Ammon's horn (tissue), 1 donor: ENCODE measurements at places on chromosomes 1 and 21.

DNA sequence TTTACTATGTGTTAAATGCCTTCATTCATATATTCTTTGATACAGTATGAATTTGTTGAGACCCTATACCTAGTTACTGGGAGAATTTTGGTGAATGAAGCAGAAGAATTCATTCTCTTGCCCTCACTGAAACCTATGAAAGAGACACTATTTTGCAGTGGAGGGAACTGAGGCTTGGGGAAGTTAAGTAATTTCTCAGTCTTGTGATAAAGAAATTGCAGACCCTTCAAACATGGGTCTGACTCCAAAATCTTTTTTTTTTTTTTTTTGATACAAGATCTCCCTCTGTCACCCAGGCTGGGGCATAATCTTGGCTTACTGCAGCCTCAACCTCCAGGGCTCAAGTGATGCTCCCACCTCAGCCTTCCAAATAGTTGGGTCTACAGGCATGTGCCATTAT, 132.1 kb downstream of the DNM3 start:
- DNase-seq = no peak

GRCh38 chr1:96771847-96772246, 50.3 kb downstream of the PTBP2 start:
- DNase-seq = no peak

- DNase-seq = no peak
These were observed 14.2 kb downstream of the SMIM12 start for GRCh38 chr1:34845131-34845901.

- no peak for DNase-seq
These were observed 18.9 kb downstream of the ITLN2 start for GRCh38 chr1:160935527-160936258.

DNA sequence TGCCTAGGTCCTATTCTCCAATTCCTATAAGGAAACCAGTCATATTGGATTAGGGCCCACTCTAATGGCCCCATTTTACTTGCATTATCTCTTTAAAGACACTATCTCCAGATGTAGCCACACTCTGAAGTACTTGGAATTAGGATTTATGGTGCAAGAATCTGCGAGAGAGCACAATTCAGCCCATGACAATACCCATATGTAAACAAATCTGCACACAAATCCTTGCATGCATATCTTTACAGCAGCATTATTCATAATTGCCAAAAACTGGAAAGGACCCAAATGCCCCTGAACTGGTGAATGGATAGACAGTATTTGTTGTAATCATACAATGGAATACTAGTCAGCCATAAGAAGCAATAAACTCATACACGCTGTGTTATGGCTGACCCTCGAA, 229.8 kb upstream of the ADAMTS5 start:
- no peak for DNase-seq

- no peak for DNase-seq
These were observed 214.8 kb downstream of the RERE start for GRCh38 chr1:8602471-8603219.

GRCh38 chr1:84773195-84773594, 82.9 kb upstream of the SSX2IP start:
- no peak for DNase-seq

DNA sequence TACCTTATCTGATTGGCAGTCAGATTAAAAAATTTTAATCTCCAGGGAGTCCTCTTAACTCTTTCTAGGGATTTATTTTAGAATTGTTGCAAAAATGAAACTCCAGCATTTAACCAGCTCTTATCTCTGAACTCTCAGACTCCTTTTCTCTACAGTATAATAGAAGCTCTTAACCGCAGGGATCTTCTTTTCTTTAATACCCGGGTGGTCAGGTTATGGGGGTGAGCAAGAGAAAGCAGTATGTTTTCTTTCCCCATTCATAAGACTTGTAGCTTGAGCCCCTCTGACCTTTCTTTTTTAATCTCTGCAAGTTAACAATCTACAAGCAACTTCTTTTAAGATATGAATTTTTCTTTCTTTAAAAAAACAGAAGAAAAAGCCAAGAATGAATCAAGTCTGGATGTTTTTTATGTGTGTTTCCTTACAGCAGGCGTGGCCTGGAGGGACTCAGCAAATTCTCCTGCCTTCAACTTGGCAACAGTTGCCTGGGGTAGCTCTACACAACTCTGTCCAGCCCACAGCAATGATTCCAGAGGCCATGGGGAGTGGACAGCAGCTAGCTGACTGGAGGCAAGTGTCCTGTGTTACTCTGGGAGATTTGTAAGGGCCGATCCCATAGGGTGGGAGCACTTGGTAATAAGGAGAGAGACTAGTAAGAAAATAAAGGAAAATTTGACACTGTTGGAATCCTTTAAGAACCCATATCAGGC, 13.4 kb upstream of the OLFML3 start:
- no peak for DNase-seq

DNA sequence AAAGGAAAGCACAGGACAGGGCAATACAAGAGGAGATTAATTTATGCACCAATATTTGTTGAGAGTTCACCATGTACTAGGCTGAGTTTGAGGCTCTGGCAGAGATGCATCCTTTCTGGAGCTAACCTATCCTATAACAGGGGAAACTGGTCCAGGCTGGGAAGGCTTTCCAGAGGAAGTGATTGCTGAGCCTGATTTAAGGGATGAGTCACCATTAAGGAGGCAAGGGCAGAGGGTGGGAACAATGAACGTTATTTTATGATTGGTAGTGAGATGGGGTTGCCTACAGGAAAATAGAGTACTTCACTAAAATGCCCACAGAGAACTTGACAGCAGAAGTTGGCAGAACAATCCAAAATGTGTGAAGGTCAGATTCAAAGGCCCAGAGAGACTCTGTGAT, 141.4 kb downstream of the PLPP3 start:
- DNase-seq = no peak

DNA sequence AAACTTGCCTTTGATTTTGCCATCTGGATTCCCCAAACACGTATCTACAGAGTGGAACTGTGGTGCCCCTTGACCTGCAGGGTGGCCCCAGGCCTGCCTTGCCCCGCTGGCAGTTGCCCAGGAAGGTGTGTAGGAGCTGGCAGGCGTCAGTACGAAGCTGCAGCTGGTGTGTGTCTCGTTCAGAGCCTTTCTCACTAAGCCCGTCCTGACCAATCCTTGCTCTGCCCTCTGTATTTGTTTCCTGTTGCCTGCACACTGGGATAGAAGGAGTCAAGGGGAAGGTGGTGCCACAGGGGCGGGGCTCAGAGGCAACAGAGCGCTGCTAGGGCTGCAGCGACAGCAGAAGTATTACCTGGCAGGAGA, 5.2 kb upstream of the VSIG8 start:
- no peak for DNase-seq

DNA sequence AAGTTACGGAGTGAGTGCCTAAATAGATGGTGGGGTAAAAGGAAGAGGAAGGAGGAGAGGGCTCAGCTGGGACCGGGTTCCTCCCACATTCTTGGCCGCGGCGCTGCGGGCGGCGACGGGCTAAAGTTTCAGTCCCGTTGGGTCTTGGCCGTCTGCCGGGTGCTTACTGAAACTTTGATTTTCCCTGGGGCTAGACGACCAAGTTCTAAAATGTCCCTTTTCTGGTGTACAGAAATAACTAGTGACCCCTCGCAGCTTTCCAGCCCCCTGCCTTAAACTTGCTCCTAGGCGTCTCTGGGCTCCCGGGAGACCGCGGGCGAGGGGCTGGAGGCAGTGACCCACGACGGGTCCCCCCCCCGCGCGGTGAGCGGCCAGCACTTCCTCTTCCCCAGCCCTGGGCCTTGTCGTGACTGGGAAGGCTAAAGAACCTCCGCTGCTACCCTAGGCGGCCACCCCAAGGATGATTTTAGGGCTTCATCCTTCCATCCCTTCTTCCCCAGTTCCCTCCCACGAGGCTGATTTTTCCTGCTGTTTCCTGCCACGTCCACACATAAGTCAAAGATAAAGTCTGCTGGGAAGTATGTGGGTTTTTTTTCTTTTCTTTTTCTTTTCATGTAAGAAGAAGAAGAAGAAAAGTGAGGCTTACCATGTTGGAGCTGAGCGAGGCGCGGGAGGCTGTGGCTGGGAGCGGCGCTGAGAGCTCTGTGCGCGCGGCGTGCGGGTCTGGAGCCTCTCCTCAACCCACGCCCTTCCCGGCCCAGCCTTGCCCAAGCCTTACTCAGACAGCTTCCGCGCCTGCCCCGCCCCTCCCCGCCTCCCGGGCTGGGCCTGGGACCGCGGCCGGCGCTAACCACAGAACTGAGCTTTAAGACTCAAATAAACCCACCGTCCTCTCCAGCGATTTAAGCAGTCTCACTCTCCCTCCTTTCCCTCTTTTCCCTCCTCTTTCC, at the start of gene S100A11:
Gene S100A11, minus strand, starts transcription at position 738 of the 950 bp plus-strand sequence. Its CDS starts 89 bp downstream, at position 649.
- DNase-seq = peak; percentile 67

DNA sequence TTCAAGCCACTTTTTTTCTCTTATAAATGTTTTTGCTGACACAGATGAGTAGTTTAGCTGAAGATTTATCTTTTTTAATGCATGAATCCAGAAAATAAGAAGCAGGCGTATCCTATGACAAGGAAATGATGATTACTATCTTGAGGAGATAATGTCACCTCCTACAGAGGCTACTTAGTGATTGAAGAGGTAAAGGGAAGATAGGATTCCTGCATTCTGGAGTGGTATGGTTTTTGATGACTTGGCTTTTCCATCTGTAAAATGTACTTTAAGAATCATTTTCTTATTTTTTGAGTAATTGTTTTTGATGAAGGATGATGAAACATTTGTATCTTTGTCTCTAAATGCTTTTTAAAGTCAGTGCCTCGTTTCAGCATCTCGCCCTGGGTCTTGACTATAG, 122.9 kb downstream of the SPATA46 start:
- no peak for DNase-seq

DNA sequence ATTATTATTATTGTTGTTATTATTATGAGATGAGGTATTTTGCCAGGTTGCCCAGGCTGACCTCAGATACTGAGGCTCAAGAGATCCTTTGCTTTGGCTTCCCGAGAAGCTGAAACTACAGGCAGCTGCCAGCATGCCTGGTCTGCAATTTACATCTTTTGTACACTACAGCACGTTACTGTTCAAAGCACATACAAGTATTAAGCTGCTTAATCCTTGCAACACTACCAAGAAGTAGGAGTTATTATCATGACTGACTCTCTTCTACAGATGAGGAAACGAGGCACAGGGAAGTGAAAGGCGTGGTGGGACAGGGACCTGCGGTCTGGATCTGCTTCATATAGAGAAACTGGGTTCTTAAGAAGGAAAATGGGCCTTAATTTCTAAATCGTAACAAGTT, 11.6 kb downstream of the ERG start:
- no peak for DNase-seq

- DNase-seq = no peak
These were observed 58.8 kb upstream of the PTGFR start for GRCh38 chr1:78432016-78432415.

DNA sequence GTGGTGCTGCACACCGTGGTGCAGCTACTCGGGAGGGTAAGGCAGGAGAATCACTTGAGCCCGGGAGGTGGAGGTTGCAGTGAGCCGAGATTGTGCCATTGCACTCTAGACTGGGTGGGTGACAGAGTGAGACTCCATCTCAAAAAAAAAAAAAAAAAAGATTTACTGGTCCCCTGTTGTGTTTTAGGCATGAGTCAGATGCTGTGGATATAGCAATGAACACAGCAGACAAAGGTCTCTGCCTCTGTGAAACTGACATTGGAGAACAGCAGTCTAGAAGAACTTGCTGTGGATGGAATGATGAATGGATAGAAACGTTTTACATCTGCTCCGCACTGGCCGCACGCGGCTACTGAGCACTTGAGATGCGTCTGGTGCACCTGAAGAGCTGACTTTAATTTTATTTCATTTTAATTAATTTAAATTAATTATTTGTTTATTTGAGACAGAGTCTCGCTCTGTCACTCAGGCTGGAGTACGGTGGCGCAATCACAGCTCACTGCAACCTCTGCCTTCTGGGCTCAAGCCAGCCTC, 24.5 kb upstream of the EPHA2 start:
- DNase-seq = no peak

GRCh38 chr1:68231627-68232288, 565 bp downstream of the WLS start:
- peak; percentile 40 for DNase-seq

DNA sequence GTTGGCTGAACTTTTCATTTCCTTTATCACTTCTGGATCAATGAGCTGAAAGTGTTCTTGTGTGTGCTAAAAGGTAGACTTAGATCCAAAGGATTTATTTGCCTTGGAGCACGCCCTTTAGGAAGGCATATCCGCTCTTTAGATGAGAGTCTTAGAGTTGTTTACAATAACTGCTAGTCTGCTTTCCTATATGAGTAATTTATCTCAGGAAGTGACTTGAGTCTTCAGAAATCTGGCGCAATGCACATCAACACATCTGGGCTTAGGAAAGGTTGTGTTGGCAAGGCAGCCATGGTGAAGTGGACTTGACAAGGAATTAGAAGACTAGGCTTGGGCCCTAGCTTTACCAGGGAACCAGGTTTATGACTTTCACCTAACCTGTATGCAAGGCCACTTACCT, 204.1 kb upstream of the PTGFR start:
- no peak for DNase-seq

GRCh38 chr1:159922511-159923202, 2.6 kb downstream of the TAGLN2 start:
- DNase-seq = no peak

- peak; percentile 93 for DNase-seq
These were observed 5.2 kb downstream of the ADAMTS4 start for GRCh38 chr1:161193561-161194235.

GRCh38 chr1:86137436-86137835, 19.1 kb downstream of the COL24A1 start:
- DNase-seq = no peak

DNA sequence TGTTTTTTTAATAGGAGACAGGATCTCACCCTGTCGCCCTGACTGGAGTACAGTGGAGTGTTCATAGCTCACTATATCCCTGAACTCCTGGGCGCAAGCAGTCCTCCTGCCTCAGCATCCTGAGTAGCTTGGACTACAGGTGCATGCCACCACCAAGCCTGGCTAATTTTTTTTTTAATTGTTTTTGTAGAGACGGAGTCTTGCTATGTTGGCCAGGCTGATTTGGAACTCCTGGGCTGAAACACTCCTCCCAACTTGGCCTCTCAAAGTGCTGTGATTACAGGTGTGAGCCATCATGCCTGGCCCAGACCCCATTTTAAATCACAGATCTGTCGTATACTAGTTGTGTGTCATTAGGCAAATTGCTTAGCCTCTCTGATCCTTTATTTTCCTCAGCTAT, 161.1 kb downstream of the DYRK1A start:
- no peak for DNase-seq
